ENCODE measurements at places on chromosomes 13 and 19.

GRCh38 chr19:13864667-13865570 is 12.0 kb upstream of the NANOS3 start:
- no peak for DNase-seq

DNA sequence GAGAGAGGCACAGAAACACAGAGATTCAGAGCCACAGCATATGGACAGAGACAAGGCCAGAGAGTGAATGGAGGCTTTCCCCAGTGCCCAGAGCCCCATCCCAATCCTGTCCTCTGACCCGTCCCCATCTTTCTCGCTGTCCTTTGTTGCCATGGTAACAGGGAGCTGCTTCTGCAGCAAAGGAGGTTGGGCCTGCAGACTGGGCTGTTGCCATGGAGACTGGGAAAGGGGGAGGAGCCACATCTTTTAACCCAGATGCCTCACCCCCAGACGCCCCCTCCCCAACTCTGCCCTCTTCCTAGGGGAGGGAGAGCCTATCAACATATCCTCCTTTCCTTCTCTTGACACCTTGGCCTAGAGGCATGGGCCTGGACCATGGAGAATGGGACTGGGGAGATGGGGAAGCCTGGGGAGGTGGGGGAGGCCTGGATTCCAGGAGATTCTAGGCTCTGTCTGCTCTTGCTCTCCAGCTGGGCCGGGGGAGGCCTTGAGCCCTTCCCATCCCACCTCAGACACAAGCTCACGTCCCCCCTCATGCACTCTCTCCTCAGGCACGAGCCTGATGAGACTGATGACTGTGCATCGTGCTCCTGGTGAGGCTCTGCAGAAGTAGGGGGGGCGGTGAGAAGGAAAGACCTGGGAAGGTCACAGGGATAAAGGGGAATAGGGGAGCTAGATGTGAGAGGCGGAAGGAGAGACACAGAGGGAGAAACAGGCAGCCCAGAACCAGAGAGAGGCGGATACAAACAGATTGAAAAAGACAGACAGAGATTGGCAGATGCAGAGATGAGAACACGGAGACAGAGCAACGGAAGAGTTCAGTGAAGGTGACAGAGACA is 2.1 kb upstream of the ATP1A3 start:
- DNase-seq, result no peak

GRCh38 chr19:37914908-37915307 is 7.9 kb downstream of the SIPA1L3 start:
- no peak for DNase-seq

DNA sequence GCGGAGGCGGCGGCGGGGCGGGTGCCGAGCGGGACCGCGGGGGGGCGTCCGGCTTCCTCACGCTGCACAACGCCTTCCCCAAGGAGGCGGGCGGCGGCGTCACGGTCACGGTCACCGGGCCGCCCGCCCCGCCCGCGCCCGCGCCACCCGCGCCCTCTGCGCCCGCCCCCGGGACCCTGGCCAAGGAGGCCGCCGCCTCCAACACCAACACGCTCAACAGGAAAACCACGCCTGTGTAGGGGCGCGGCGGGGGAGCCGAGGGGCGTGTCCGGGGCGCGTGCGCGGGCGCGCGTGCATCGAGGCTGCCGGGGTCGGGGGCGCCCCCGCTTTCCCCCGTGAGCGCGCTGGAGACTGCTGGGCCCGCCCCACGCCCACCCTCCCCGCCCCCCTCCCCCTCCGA is 8.8 kb upstream of the CACNG6 start:
- no peak for DNase-seq

DNA sequence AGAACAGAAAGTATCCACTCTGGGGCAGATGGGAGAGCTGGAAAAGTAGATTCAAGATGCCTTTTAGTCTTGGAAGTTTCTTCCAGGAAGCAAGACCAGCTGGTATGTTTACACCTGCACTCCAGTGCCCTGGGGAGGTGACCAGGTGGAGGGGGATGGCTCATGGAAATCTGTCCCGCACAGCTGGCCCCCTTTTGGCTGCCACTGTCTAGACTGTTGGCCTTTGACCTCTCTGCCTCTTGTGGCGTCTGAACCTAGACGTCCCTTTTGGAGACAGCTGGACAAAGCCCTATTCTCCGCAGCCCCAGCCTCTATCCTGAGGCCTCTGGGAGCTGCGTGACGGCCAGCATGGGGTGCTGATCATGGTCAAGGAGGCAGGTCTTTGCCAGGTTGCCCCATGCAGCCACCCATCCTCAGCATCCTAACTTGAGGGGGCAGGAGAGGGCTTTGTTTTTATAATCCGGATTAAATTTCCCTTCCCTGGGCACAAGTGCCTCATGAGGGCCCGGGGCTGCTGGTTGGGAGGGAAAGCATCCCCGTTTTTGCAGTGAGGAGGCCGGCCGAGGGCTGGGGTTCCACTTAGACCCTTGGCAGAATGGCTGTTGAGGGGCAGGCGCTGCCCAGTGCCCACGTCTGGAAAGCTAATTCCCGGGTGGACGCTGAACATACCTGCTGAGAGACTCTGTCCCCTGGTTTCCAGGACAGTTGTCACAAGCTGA is 17.3 kb upstream of the GDF15 start:
- no peak for DNase-seq

DNA sequence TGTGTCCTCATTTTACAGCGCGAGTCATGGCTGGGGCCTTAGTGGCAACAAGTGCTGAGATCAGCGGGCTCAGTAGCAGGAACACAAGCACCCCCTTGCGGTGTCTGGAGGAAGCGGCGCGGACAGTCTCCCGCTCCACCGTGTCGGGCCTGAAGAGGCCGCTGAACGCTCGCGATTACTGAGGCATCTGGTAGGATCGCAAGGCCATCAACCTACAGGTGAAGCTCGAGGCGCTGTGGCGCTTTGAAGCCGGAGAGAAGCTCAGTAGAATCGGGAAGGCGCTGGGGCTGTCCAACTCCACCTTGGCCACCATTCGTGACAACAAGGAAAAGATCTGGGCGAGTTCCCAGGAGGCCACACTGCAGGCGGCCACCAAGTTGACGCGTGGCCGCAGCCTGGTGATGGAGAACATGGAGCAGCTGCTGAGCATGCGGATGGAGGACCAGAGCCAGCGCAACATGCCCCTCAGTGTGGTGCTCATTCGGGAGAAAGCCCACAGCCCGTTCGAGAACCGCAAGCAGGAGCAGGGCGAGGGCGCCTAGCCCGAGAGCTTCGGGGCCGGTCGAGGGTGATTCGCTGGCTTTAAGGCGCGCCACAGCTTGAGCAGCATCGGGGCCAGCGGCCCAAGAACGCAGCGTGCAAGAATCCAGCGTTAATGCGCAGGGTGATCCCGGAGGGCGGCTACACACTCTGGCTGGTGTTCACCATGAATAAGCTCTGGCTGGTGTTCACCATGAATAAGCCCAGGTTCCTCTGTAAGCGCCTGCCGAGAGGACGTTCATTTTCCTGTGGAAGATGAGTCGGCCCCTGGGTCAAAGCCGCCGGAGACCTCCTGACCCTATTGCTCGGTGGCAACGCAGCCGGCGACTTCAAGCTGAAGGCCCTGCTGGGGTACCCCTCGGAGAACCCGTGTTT is 8.3 kb upstream of the MZF1 start:
- DNase-seq, result peak; percentile 44

DNA sequence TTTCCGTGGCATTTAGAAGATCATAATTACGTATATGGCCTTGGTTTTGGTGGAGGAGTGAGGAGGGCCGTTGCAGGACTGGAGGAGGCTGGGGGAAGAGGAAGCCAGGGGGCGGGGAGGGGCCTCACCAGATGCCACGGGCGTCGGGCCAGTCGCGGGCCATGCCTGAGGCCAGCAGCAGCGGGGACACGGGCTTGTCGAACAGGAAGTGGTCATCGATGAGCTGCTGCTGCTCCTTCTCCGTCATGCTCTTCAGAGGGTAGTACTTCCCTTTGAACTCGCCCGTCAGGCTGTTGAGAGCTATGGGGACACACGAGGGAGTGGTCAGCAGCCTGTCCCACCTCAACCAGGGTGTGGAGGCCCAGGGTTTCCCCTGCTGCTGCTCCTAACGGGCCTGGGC is 11.1 kb downstream of the CKM start:
- no peak for DNase-seq

DNA sequence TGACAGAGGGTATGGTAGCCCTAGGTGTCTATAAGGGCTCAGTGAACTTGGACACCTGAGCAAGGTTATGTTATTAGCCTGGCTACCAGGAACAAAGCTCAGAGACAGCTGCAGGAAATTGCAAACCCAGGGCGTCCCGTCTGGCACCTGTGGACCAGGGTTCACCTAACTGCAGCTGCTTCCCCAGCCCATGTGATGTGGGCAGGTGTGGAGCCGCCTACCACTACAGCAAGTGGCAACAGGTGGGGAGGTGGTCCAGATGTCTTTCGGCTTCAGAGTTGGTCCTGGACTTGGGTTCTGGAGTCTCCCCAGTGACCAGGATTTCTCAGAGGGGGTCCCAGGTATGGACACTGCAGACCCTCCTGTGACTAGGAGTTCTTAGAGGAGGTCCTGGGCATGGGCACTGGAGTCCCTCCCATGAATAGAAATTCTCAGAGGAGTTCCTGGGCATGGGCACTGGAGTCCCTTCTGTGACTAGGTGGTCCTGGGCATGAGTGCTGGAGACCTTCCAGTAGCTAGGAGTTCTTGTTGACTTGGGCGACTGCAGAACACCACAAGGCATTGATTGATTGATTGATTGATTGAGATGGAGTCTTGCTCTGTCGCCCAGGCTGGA is 25.2 kb downstream of the ACTL9 start:
- DNase-seq, result no peak

DNA sequence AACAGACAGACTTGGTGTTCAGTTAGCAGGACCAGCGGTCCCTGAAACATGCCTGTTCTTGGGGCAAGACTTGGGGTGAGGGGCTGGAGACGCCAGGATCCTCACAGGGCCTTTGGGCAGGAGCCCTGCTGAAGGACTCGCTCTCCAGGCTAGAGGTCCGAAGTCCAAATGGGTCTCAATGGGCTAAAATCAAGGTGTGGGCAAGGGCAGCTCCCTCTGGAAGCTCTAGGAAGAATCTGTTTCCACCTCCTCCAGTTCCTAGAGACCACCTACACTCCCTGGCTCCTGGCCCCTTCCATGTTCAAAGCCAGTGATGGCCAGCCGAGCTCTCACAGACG is 111.3 kb downstream of the TUBA3C start:
- DNase-seq, result no peak

- DNase-seq, result no peak
These were observed 313.3 kb downstream of the ZNF536 start for GRCh38 chr19:30685426-30686000.

GRCh38 chr19:4067396-4068046 is 822 bp upstream of the ZBTB7A start:
- no peak for DNase-seq

DNA sequence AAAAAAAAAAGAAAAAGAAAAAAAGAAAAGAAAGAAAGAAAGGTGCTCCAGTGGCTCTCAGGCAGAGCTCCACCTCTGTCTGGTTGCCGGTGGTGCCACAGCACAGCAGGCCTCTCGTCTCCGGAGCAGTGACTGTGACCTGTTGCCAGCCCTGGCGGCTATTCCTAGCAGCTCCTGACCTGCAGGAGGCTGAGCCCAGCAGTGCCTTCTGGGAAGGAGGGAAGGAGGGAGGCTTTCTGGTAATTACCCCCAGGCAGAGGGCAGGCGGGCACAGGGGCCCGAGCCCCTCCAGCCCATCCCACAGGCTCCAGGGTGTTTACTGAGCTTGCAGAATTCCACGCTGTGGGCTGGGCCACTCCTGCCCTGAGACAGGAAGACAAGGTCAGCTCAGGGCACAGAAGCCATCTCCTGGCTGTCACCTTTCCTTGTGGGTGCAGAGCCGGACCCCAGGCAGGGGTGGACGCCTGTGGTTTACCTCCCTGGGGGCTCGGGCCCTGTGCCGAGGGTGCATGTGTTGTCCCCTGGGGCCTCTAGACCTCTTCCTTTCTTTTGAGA is 77.9 kb downstream of the GNG7 start:
- no peak for DNase-seq
